Endothelial cell of umbilical vein (primary cell): ENCODE measurements at places on chromosomes 5 and 9. TPM values are rescaled to one million over a fixed set of nuclear protein-coding genes. Genes with fewer than 3 reads are reported as not detected.

GRCh38 chr5:132267931-132268768 is 10.7 kb downstream of the PDLIM4 start:
- H3K4me1 ChIP-seq = peaks cover 39% of the 10 kb centered on the region
- H3K27me3 ChIP-seq = no peaks in the 10 kb centered on the region
- no peak for DNase-seq
- no peak overlapping the region for H3K4me3 ChIP-seq
- H3K36me3 ChIP-seq = peaks cover 29% of the 10 kb centered on the region

- H3K27me3 ChIP-seq = no peaks in the 10 kb centered on the region
- H3K36me3 ChIP-seq = no peaks in the 10 kb centered on the region
- H3K4me3 ChIP-seq = peak overlapping the region; percentile 50
These were observed 30.6 kb downstream of the KDM4C start for GRCh38 chr9:6788162-6789016.

- H3K4me3 ChIP-seq = no peak overlapping the region
- no peak overlapping the region for H3K27ac ChIP-seq
- DNase-seq = peak; percentile 14
These were observed 758.6 kb upstream of the DMAC1 start for GRCh38 chr9:8558176-8558575.

The CCIN gene
- 0.22 and 0.44 TPM in 2 replicates for total RNA-seq
